ENCODE measurements at places on chromosomes 2 and 18.
A peak's percentile ranks its signal among the peaks of the same experiment; 100 is the strongest.

DNA sequence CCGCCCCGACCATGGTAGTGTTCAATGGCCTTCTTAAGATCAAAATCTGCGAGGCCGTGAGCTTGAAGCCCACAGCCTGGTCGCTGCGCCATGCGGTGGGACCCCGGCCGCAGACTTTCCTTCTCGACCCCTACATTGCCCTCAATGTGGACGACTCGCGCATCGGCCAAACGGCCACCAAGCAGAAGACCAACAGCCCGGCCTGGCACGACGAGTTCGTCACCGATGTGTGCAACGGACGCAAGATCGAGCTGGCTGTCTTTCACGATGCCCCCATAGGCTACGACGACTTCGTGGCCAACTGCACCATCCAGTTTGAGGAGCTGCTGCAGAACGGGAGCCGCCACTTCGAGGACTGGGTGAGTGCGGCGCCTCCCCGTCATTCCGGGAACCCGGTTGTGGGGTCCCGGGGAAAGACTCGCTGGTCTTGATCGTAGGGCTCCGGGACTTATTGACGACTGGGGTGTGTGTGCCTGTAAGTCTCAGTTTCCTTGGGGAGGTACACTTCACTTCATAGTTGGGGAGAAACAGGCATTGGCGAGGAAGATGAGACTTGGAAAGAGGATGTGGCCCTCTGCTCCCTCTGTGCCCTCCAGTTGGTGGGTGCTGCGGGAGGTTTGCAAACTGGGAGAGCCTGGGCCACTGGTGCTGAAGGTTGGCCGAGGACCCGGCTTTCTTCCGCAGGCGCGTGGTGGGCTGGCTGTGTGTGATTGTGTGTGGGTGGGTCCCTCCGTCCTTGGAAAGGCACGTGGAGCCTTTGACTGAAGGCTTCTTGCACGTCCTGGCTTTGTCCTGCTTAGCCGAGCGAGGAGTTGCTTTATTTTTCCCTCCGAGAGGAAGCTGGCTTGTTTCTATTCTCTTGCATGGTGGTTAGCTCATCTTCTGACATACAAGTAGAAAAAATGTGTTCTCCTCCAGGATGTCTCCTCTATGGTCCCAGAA lies 886 bp downstream of the PRKCE start:
- DNase-seq = no peak

DNA sequence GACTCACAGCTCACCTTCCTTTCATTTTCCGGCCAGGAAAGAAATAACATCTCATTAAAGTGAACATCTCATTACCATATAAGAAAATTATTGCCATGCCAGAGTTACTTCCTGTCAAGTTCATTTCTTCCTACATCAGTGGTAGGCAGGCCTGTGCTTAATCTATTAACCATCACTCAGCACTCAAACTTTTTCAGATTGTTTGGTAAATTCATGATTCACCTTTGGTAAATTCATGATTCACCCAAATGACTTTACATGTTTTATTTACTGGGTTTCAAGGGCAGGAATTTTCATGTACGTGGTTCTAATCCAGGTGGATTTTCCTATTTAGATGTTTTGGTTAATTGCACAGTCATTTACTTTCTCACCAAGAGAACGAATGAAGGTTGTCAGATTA lies 116.5 kb downstream of the CSRNP3 start:
- no peak for DNase-seq

DNA sequence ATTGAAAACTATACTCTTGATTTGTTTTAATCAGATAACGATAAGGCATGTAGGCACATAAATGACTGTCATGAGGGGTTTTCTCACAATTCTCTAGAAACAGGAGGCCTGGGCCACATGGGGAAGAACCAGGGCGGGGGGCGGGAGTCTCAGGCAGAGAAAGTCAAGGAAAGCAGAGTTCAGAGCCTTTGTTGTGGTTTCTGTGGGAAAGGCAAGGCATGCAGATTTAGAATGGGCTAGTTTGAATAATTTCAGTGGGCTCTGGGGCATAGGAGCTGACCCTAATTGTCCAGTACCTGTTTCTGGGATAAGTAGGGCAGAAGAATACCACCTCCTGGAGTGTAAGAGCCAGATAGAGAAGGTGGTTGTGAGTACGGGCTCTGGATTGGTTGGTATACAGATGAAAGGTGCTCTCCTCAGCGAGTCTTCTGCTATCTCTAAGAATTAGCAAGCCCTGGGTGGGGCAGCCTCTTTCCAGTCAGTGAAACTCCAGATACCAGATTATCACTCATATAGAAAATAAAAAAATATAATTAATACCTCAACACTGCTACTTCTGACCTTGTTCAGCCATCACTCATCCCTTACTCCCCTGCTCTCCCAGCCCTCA lies 41.5 kb upstream of the CYRIA start:
- DNase-seq = no peak

GRCh38 chr2:100855606-100856005 lies 35.7 kb downstream of the NPAS2 start:
- no peak for DNase-seq

DNA sequence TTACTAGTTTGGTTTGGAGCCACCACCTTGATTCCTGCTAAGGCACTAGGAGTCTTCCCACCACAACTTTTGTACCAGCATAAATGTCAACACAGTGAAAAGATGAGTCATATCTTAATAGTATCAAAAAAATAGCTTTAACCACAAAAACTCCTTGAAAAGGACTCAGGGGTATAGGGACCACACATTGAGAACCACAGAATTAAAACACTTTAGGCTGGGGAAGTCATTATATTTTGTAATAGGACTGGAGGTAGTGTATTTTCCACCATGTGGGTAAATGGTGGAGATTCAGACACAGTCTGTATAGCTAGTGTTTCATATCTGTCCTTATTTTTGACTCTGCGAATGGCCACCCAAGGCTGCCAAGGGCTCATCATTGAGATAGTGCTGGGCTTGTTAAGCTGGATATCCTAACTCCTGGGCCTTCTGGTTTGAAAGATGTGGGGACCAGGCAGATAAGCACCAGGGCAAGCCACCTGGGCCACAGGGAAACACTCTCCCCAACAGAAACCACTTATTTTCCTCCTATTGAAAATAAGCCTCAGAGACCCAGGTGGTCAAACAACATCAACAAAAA lies 19.1 kb upstream of the FHL2 start:
- DNase-seq = no peak

DNA sequence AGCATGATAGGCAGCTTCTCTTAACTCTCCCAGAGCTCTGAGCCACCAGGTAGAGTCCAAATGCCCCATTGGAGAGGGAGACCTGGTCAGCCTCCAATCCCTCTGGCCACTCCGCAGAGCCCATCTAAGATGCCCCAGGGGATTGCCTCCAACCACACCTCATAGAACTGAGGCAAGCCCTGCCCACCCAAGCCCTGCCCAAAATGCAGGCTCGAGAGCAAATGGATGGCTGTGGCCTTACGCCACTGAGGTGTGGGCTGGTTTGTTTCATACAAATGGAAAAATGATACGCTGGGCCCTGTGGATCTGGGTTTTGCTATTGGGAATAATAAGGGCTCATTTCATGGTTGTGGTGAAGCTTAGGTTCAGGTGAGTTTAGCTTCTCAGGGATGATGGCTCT lies 3.0 kb upstream of the TFCP2L1 start:
- DNase-seq = no peak

DNA sequence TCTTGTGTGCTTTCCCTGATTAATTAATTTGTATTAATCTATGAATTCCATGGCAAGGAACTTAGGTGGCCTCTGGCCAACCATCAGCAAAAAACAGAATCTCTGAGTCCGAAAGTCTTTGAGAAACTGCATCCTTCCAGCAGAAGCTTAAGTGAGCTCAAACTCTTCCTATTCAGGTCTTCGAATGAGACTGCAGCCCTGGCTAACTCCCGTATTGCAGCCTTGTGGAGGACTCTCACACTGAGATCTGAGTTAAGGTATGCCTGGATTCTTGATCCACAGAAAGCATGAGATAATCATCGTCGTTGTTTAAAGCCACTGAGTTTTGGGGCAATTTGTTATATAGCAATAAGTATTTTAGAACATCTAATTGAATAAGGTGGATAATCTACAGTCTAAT lies 1143.9 kb upstream of the NXPH2 start:
- DNase-seq = no peak

- no peak for DNase-seq
These were observed 82.7 kb downstream of the COL5A2 start for GRCh38 chr2:189096769-189097447.

DNA sequence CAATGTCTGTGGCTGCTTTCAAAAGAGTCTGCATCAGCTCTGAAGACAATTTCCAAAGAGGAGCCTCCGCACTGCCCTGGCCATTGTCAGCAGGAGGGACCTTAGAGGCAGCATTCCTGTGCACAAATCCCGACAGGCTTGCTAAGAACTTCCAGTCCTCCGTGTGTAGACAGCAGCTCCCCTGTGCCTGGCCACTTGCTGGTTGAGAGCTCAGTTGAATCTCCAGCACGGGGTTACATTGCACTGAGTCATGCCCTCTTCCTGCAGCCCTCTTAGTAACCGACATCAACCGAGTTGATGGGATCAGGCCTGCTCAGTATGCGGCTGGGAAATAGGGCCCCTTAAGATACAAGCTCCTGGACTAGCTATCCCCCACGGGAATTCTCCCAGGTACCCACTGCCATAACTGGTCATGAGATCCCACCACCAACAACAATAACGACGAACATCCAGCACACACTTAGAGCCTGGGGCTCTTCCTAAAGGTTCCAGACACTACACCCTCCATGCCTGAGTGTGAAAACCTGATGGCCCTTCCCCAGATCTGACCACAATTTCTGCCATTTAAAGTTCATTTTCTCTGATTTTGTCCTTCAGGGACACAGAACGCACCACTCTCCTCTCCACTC lies 12.0 kb downstream of the ATP6V1B1 start:
- no peak for DNase-seq

- no peak for DNase-seq
These were observed 145.5 kb downstream of the ADCYAP1 start for GRCh38 chr18:1050012-1050657.

GRCh38 chr2:880201-880970 lies 70.3 kb upstream of the SNTG2 start:
- DNase-seq = no peak

DNA sequence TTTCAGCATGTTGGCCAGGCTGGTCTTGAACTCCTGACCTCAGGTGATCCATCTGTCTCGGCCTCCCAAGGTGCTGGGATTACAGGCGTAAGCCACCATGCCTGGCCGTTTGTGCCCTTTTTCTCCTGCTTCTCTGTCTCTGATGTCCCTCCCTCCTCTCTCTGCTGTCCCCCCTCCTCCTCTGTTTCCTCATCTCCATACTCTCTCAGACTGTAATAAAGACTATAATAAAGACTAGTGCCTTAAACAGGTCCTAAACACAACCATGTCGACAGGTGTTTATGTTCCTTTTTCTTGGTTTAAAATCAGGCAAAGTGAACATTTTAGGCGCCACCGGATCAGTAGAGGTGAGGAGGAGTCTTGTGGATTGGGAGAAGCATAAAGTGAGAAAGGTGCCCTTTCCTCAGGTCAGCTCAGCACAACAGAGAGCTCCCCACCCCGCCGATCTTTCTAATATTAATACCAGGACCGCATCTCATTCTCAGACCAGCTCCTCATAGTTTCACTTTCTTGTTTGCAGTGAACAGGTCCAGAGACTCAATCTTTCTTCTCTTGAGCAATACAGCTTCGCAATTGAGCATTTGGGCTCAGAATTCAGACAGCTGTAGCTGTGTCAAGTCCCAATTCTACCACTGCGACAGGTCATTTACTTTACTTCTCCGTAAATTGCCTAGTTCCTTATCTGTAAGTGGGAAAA lies 23.7 kb downstream of the TIMM21 start:
- no peak for DNase-seq

GRCh38 chr2:176483476-176483875 lies 214.2 kb downstream of the MTX2 start:
- no peak for DNase-seq

GRCh38 chr18:31563778-31564177 lies 27.9 kb upstream of the TTR start:
- no peak for DNase-seq

GRCh38 chr18:51890762-51891161 lies 449.2 kb upstream of the DCC start:
- peak; percentile 64 for DNase-seq

GRCh38 chr2:227871375-227871791 lies at the start of gene DAW1:
Gene DAW1 (plus strand): TSS chr2:227871631. CDS start chr2:227871690, 59 bp downstream.
- DNase-seq = peak; percentile 59

DNA sequence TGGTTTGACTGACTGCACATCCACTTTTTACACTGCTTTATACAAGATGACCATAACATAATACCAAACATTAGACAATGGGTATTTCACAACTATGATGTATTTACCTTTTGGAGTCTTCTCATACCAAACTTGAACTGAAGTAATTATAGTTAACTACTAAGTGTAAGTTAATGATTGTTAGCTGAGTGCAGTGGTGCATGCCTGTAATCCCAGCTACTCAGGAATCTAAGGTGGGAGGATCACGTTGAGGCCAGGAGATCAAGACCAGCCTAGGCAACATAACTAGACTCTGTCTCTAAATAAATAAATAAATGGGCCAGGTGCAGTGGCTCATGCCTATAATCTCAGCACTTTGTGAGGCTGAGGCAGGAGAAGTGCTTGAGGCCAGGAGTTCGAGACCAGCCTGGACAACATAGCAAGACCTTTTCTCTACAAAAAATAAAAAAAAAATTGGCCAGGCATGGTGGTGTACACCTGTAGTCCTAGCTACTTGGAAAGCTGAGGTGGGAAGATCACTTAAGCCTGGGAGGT lies 44.9 kb upstream of the ORC2 start:
- DNase-seq = no peak
